ENCODE measurements at places on chromosomes 4 and X. TPM values are rescaled to one million over a fixed set of nuclear protein-coding genes. Genes with fewer than 3 reads are reported as not detected.

DNA sequence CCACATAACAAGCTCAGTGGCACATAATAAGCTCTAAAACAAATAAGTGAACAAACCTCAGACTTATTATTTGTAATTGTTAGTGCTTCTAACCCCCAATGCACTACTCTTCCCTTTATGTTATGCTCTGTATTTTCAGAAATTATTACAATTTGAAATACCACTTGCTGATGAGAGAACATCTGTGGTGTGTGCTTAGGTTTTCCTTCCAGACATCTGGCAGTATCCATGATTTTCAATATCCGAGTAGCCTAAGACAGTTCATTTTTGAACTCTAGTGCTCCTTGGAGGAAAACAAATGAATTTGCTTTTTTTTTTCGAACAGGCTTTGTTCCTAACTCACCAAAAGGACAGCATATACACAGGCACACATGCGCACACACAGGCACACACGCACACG, 278.7 kb upstream of the CLNK start:
- DNase-seq, result no peak

DNA sequence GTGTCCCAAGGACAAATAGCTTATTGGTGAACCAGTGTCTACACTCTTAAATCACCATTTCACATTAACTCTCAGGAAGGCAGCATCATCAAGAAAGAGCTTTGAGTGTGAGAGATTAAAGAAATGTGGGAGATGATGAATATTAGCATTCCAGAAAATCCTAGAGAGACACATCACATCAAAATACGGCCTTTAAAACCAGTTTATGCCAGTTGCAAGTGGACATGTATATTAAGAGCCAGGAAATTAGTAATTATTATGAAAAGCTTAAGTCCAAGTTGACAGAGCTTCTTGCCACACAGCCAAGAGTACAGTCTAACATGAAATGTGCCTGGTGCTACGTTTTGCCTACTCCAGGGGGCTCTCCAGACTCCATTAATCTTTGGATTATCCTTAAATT, 503.0 kb upstream of the BOD1L1 start:
- no peak for DNase-seq

TKTL2 gene
- not detected for total RNA-seq

DNA sequence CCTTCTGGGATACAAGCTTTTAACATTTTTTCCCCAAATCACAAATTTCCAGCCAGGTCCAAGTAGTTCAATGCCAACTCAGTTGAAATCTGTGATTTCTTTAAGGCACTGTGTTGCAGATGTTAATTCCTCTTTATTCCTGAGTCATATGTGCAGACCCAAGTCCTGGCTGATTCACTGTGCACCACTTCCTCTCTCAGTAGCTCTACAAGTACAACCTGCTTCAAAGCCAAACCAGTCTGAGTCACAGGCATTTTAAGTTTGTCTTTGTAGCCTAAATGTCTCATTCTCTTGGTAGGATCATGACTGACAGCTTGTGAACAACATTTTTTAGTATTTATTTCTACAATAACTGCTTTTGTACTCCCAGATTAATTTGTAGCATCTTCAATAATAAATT, 165.6 kb upstream of the S100G start:
- peak; percentile 80 for DNase-seq

Measured in osteoblast (primary cell).